ENCODE measurements at places on chromosomes 12 and 14.

GRCh38 chr14:70887207-70887681, 20.0 kb upstream of the PCNX1 start:
- peak; percentile 78 for DNase-seq

DNA sequence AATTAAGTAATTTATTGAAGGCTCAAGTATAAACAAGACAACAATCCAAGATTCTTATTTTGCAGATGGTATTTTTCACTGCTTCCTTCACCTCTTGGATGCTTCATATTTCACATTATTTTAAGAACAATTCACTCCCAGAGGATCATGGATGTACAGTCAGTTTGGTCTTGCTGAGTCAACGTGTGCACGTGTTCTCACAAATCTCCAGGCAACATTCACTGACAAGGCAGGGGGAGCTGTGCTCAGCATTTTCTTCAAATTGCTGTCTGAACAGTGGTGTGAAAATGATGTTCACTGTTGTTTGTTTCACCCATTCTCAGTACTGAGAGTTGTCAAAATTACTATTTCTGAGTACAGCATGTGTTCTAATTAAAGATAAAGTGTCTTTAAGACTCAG, 118.3 kb upstream of the SLC38A4 start:
- peak; percentile 72 for DNase-seq

DNA sequence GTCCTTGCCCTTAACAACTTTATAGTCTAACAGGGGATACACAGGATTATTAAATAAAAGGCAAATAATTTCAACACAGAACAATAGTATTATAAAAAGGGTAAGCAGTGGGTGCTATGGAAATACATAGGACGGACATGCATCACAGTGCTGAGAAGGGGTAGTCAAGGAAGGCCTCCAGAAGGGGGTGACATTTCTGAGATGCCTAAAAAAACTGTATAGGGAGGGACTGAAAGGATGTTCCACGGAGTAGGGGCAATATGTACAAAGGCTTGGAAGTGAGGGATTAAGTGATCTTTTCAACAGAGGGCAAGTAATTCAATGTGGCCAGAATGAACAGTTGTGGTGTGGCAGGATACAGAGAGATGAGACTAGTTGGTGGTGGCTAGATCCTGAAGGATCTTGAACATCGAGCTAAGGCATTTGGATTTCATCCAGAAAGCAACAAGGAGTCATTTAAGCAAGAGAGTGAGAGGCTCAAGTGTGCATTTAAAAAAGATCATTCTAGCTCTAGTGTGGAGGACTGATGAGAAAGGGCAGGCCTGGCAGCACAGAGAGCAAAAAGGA, 8.9 kb upstream of the ATP5MC2 start:
- DNase-seq, result no peak

GRCh38 chr14:92656306-92657081, 91.9 kb downstream of the LGMN start:
- no peak for DNase-seq

- no peak for DNase-seq
These were observed 59.5 kb upstream of the TMX1 start for GRCh38 chr14:51180577-51180976.

GRCh38 chr12:22828066-22828465, 203.1 kb downstream of the ETNK1 start:
- no peak for DNase-seq

Measured in foreskin fibroblast (primary cell).